Ovary (tissue), 10 donors: ENCODE measurements at places on chromosomes 16 and 17.

DNA sequence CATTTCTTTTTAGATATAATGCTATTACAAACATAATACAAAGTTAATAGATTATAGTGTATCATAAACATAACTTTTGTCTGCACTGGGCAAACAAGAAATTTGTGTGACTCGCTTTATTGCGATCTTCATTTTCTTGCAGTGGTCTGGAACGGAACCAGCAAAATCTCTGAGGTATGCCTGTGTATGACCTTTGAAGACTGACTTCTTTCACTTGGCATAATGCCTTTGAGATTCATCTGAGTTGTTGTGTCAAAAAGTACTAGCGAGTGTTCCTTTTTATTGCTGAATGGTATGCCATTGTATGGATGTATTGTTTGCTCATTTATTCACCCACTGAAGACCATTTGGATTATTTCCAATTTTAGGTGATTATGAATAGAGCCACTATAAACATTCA, 69.2 kb downstream of the TANC2 start:
- DNase-seq = no peak

GRCh38 chr17:56936697-56937322, 23.0 kb upstream of the TRIM25 start:
- DNase-seq = no peak

DNA sequence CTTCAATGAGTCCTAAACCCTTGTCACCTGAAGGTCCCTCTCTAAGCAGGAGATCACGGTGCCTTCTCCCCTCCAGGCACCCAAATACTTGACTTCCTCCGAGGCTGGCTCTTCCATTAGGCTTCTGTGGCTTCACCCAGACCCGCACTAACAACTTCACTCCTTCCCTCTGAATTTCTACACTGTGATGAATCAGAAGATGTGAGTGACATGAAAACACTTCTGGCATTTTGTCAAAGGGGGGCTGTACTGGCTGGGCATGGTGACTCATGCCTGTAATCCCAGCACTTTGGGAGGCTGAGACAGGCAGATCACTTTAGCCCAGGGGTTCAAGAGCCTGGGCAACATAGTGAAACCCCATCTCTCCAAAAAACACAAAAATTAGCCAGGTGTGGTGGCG, 72.6 kb upstream of the CNEP1R1 start:
- DNase-seq = no peak

GRCh38 chr17:31466096-31466760, 74.8 kb downstream of the RAB11FIP4 start:
- DNase-seq = no peak

DNA sequence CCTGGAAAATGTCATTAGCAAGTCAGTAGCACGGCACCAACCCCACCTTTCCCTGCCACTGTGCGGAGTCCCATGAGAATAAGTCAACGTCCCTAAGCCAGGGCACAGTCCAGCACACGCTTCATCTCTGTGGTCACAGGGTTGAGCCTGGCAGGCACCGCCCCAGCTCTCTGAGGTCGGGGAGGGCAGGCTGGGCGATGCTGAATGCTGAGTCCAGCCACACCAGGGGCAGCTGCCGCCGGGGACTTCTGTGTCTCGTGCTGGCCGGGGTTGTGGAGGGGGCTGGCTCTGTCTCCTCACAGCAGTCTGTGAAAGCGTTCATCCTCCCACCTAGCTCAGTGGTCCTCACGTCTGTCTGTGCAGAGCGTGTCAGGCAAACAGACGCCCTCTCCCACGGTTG, 53.2 kb downstream of the BANP start:
- no peak for DNase-seq

GRCh38 chr17:34798581-34798980, 162.7 kb downstream of the CCT6B start:
- DNase-seq = no peak

DNA sequence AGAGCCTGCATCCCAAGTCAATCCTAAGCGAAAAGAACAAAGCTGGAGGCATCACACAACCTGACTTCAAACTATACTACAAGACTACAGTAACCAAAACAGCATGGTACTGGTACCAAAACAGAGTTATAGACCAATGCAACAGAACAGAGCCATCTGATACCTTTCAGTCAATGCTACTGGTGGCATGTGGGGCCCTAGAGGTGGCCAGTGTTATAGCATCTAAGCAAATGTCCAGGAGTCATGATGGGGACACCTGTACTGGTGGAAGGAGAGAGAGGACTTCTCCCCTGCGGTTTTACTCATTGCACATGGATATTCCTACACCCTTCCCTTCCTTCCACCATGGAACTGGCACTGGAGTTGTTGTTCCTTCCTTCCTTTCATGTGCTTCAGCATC, 6.0 kb upstream of the ASIC2 start:
- no peak for DNase-seq

DNA sequence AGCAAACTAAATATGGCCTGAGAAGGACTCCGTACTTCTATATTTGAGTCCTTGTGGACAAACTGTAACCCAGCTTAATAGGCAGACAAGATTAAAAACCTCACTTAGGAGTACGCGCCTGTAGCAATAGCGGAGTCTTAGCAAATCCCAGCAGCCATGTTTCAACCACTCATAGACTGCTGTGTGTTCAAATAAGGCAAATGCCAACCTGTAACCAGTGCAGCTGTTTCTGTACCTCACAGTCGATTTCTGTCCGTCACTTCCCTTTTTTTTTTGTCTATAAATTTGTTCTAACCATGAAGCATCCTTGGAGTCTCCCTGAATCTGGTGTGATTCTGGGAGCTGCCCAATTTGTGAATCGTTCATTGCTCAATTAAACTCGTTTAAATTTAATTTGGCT, 30.2 kb downstream of the TANC2 start:
- no peak for DNase-seq

- DNase-seq = no peak
These were observed 575.8 kb downstream of the TOX3 start for GRCh38 chr16:51971184-51971583.

DNA sequence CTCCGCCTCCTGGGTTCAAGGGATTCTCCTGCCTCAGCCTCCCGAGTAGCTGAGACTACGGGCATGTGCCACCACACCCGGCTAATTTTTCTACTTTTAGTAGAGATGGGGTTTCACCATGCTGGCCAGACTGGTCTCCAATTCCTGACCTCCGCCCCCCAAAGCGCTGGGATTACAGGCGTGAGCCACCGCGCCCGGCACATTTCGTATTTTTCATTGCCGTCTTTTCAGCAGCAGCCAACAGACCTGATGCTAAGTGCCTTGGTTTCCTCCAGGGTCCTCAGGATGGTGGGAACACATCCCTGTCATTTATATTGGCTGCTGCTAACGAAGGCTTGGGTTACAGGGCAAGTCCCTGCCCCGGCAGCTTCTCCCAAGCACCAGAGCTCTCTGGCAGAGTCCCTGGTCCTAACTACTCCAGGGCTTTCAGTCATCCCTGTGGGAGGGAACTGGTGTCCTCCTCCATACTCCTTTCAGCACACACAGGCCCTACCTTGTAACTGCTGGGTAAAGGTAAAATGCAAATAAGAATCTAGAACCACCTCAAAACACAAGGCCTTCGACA, 1.5 kb upstream of the RNF157 start:
- DNase-seq = no peak

GRCh38 chr16:54049591-54050458, 236.8 kb downstream of the IRX3 start:
- DNase-seq = no peak

- no peak for DNase-seq
These were observed 77.2 kb downstream of the TMEM114 start for GRCh38 chr16:8512941-8513624.

DNA sequence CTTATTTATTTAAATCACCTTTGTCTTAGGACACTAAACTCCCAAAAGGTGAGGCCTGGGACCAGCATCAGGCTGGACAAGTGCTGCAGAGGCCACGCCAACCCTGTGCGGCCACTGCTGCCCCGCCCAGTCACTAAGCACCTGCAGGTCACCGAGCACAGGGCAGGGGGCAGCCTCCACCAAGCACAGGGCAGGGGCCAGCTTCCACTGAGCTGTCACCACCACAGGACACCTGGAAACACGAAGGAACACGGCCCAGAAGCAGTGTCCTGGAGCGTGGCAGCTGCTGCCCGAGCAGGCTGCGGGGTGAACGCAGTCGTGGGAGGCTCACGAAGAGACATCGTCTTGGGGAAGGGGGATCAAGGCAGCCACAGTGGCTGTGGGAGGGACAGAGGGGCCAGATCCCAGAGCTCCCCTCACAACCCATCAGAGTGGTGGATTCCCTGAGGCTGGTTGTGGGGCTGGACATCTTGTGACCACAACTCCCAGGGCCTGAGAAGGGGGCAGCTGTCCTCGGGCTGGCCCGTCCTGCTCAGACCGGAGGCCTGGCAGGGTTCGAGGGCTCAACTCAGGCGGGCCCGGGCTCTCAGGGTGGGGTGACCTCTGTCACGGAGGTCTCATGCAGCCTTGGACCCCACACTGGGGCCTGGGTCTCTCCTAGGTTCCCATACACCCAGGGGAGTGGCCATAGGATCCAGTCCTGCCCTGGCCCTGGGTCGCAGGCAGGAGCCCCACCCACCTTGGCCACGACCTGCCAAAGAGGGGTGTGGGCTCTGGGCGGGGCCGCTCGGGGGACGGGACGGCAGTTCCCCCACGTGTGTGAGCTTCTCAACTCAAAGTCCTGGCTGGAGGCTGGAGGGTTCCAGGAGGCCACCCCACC, 18.7 kb downstream of the RAB40B start:
- no peak for DNase-seq

DNA sequence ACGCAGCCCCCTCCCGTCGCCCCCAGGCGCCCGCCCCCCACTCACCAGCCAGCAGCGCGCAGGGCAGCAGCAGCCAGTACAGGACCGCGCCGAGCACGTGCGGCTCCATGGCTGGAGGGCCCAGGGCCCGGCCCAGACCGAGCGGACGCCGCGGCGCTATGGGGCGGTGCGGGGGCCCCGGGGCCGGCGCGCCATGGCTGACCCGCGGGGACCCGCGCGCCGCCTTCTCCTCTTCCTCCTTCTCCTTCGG, 239 bp downstream of the PIEZO1 start:
- no peak for DNase-seq

GRCh38 chr16:5466551-5466950, 369.0 kb upstream of the EEF2KMT start:
- no peak for DNase-seq

GRCh38 chr16:74451951-74452758, 30.9 kb upstream of the CLEC18B start:
- DNase-seq = no peak

GRCh38 chr16:68324780-68325357, 14.1 kb downstream of the PRMT7 start:
- no peak for DNase-seq

GRCh38 chr16:10597187-10597601, 16.8 kb upstream of the EMP2 start:
- DNase-seq = no peak

GRCh38 chr17:9537177-9537776, 38.3 kb downstream of the STX8 start:
- no peak for DNase-seq

GRCh38 chr17:41614098-41614497, 1.5 kb upstream of the KRT16 start:
- no peak for DNase-seq

- no peak for DNase-seq
These were observed 26.7 kb downstream of the TBX4 start for GRCh38 chr17:61478790-61479492.

- DNase-seq = no peak
These were observed 206.8 kb downstream of the PRKCA start for GRCh38 chr17:66508896-66509844.

- no peak for DNase-seq
These were observed 59.3 kb upstream of the MRTFB start for GRCh38 chr16:14011846-14012245.

DNA sequence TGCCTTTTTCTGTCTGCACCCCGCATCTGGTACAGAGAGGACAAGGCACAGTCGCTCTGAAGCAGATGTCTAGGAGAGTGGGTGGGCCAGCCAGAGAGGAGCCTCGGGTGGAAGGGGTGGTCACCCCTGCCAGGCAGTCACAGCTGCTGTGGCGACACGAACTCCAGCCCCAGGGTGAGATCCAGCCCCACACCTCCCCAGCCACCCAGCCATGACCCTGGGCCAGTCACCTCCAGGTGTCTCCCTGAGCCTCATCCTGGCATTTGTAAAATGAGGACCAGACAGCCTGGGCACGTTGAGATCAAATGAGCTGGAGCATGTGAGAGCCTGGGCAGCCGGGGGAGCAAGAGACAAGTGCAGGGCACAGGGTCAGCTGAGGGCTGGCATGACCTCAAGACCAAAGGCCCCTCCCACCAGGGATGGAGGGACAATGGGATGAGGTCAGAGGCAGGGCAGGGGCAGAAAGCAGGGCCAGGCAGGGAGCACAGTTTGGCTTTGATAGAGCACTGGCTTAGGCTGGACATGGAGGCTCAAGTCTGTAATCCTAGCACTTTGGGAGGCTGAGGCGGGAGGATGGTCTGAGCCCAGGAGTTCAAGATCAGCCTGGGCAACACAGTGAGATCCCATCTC, 7.7 kb downstream of the ADAM11 start:
- DNase-seq = no peak

DNA sequence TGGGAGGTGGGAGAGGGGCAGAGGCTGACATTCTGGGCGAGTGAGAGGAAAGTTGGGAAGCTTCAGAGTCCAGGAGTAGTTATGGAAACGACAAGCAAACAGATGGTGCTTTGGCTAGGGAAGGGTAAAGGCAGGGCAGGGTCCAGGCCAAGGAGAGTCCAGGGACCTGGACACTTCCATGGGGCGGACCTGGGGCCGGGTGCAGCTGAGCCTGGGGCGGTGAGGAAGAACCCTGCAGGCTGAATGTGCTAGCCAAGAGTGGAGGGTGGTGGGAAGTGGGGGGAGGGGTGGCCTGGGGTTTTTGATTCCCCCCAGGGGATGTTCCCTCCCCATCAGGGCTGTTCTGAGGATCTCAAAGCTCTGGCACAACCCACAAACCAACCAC, 2.6 kb downstream of the PPP1R9B start:
- DNase-seq = no peak

DNA sequence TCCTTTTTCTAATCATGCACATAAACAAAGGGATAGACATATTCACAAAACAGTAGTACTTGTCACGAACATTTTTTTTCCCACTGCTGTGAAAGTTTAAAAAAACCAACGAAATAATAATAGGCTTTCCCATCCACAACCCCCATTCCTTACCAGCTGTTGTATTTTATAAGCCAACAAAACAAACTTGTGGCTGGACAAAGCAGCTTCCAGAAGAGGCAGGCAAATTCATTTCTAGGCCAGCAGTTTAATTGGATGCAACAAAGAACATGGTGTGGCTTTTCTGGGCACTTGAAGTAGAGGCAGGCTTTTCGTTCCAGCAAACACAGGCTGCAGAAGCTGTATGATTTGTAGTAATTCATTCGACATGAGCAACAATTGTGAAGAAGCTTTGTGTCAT, 56.0 kb upstream of the FAM20A start:
- DNase-seq = no peak

- no peak for DNase-seq
These were observed 8.3 kb downstream of the PIK3R6 start for GRCh38 chr17:8859027-8859803.

DNA sequence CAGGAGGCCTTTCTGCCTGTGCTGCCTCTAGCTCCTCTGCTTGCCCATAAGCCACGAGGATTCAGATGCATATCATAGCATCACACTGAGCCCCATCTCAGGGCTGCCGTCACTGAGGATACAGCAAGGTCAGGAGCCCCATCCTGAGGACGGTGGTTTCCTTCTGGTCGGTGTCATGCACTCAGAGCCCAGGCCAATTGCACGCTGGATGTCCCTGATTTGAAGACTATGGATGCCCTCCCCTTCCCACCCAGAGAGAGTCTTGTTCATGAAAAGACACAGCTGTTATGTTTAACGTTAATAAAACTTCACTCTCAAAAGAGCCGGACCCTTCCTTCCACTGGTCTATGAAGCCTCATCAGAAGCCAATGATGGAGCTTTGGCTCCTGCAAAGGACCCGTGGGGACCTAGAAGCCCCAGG, 19.9 kb downstream of the COTL1 start:
- DNase-seq = no peak
